ENCODE measurements at places on chromosomes 4 and X. TPM values are rescaled to one million over a fixed set of nuclear protein-coding genes. Genes with fewer than 3 reads are reported as not detected.

GRCh38 chr4:37795581-37796195, 30.8 kb upstream of the PGM2 start:
- no peak for DNase-seq

- DNase-seq = no peak
These were observed 1848.5 kb upstream of the TENM3 start for GRCh38 chr4:180394730-180395129.

- no peak for DNase-seq
These were observed 679.4 kb downstream of the PDHA2 start for GRCh38 chr4:96519291-96519690.

DNA sequence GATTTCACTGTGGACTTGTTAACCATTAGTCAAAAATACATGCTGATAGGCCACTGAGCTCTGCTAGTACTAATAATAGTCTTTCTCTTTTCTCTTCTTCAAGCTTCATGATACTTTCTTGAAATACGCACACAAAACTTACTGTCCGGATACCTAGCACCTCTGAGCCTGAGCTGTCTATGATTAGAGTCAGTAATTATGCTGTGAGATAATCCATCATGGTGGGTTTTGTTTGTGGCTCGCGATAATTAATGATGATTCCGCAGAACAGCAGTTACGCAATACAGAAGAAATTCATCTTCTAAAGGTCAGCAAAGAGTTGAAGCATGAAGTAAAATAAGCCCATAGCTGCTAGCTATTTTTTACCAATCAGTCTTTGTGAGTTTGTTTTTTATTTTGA, 511.5 kb upstream of the GALNT7 start:
- DNase-seq = no peak

GRCh38 chrX:85052636-85053343, 49.1 kb downstream of the APOOL start:
- peak; percentile 72 for DNase-seq

DNA sequence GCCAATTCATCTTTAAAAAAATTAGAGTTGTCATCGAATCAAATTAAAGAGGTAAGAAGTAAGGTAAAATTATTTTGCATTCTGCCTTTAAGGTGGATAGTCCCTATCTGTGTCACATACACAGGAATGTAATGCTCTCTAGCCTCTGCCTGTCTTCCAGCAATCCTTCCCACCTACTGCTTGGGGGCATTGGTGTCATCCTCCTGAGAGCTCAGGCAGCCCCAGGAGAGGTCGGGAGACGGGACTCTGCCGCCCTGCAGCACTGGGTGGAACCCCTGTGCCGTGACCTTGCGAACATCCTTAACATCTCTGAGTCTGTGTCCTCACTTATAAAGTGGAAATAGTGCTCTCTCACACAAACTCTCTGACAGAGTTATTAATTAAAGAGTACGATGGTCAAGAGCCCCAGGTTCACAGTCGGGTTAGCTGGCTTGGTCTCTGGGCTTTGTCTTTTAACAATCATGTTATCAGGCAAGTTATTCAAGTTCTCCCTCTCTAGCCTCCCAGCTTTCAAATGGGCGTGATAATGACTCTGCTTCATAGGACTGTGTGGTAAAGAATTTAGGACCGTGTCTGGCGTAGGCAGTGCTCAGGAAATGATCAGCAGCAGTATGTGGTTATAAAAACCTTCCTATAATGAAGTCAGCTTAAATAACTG, 10.2 kb downstream of the TLR3 start:
- DNase-seq = no peak

DNA sequence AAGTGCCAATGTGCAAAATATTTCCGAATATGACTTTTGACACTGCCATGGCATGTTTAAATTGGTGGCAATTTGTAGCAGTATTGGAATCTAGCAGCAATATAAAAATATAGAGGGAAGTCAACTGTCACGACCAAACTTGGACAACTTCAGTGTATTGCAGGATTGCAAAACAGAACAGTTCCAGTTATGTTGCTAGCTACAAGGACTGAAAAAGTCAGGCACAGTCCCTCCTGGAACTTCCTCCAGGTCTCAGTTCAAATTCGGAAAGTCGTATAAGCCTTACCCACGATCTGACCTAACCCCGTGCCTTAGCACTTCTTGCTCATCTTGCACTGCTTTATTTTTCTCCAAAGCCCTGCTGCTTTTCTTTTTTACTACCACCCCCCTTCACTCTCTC, 390.0 kb upstream of the GALNT7 start:
- DNase-seq = no peak

Gene GUCY1B1
- total RNA-seq = 3.2 TPM

Gene ERAS
- total RNA-seq = not detected

Gene FGFR3
- not detected for total RNA-seq

Gene SPATA4
- not detected for total RNA-seq

Gene NXF2B
- not detected for total RNA-seq

Gene FATE1
- not detected for total RNA-seq

All from Karpas-422 (cell line).